Progenitor cell of endocrine pancreas (in vitro differentiated cells): ENCODE measurements at places on chromosomes 1 and 21. TPM values are rescaled to one million over a fixed set of nuclear protein-coding genes. Genes with fewer than 3 reads are reported as not detected.

DNA sequence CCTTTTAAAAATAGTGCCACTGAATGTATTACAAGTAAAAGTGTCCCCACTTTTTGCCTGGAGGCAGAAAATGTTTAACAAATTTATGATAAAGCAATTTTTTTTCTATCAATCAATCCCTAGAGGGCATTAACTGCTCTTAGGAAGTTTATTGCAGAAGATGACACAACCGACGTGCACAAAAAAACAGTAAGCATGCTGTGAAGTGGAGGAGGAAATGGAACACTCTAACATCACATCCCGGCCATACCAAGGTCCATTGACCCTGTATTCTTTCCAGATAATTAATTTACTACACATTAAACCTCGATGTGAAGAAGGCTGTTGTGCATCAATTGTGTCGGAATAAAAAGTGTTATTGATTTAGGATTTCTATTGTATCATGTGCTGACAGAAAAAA lies 264.9 kb upstream of the NR5A2 start:
- H3K36me3 ChIP-seq = no peaks in the 10 kb centered on the region
- no peak overlapping the region for H3K4me3 ChIP-seq
- H3K27me3 ChIP-seq = no peaks in the 10 kb centered on the region
- DNase-seq = no peak

- DNase-seq = no peak
- no peak overlapping the region for H3K4me3 ChIP-seq
- no peak overlapping the region for H3K27ac ChIP-seq
- no peaks in the 10 kb centered on the region for H3K36me3 ChIP-seq
- H3K4me1 ChIP-seq = no peaks in the 10 kb centered on the region
- no peaks in the 10 kb centered on the region for H3K27me3 ChIP-seq
Observed at GRCh38 chr1:12104417-12104816, 41.3 kb downstream of the TNFRSF8 start.

GRCh38 chr1:47487850-47488450 lies 50.1 kb downstream of the FOXD2 start:
- no peak overlapping the region for H3K27ac ChIP-seq
- peak; percentile 1 for DNase-seq
- peaks cover 38% of the 10 kb centered on the region for H3K27me3 ChIP-seq
- H3K4me3 ChIP-seq = no peak overlapping the region

DNA sequence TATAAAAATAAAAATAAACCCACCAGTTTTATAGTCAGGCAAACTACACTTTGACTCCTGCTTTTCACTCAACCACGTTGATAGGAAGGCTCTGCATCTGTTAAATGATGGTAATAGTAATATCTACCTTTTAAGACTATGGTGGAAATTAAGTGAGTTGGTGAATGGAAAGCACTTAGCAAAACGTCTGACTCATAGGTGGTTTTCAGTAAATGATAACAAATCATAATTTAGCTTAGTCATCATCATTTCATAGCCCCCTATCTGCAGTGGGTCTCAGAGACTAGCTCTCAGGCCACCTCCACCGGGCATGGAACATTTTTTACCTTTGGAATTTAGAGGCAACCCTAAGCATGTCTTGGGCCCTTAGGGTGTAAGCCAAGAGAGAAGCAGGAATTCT lies 160.0 kb downstream of the PDE4B start:
- no peak for DNase-seq
- H3K36me3 ChIP-seq = no peaks in the 10 kb centered on the region
- H3K27me3 ChIP-seq = peaks cover 16% of the 10 kb centered on the region
- no peak overlapping the region for H3K4me3 ChIP-seq
- no peak overlapping the region for H3K27ac ChIP-seq

DNA sequence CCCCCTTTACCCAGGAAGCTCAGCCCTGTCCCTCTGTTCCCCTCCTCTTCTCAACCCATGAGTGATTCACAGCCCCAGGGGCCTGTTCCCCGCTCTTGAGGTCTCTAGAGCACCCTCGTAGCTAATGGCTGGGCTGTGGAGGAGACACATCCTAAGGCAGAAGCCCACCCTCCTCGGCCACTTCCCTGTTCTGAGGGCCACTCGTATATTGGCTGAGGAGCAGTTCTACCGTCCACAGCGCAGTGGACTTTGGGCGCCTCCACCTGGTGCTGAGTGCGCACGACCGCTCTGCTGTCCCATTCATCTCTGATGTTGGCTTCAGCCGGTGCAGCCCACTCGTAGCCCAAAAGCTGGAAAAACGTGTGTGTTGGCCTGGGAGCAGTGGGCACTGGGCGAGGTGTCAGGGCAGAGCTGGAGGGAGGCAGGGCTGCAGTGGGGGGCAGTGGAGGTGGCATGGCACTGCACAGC lies 24.5 kb upstream of the PKP1 start:
- no peaks in the 10 kb centered on the region for H3K36me3 ChIP-seq
- DNase-seq = no peak
- no peak overlapping the region for H3K27ac ChIP-seq

DNA sequence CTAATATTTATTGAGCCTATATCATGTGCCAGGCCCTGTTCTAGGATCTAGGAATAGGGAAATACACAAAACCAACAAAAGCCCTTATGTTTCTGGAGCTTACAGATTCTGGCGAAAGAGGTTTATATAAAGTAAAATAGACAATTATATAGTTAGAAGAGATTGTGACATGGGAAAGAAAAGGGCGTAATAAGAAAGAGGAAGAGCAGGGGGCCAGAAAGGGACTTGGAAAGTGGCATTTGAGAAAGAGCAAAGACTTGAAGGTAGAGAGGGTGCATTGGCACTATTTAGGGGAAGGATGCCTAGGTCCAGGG lies 322.5 kb upstream of the FAM78B start:
- no peak overlapping the region for H3K4me3 ChIP-seq
- peaks cover 5% of the 10 kb centered on the region for H3K4me1 ChIP-seq
- no peaks in the 10 kb centered on the region for H3K27me3 ChIP-seq
- no peaks in the 10 kb centered on the region for H3K36me3 ChIP-seq
- no peak overlapping the region for H3K27ac ChIP-seq
- DNase-seq = no peak

DNA sequence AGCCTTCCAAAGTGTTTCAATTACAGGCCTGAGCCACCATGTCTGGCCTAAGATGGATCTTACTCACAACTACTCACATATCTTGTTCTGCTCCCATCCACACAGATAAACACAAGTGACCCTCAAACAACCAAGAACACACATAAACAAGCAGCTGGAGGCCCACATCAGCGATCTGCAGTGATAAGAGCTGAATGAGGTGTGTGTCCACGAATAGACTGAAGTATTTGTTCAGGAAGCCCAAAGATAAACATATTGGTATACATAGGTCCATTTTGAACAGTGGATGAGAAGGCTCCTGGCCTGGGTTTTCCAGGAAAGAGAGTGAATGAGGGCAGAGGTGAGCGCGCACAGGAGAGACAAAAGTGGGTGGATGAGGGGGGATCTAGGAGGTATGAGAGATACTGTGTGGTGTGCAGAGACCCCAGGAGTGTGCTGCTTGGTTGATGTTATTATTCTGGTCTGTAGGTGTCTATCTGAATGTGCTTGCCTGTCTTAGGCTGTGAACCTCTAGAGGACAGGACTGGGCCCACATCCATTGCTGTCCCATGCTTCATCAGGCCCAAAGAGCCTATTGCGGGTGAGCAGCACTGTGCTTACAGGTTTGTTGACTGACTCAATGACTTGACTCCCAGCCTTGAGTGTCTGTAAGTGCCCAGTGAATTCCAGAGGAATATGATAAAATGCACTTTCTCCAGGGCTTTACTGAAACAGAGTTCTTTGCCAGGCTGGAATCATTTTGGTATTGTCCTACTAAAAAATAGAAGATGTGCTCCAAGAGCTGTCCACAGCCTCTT lies 79.9 kb upstream of the ATP1A1 start:
- H3K36me3 ChIP-seq = no peaks in the 10 kb centered on the region
- H3K4me1 ChIP-seq = peaks cover 8% of the 10 kb centered on the region
- peak overlapping the region; percentile 76 for H3K27ac ChIP-seq

DNA sequence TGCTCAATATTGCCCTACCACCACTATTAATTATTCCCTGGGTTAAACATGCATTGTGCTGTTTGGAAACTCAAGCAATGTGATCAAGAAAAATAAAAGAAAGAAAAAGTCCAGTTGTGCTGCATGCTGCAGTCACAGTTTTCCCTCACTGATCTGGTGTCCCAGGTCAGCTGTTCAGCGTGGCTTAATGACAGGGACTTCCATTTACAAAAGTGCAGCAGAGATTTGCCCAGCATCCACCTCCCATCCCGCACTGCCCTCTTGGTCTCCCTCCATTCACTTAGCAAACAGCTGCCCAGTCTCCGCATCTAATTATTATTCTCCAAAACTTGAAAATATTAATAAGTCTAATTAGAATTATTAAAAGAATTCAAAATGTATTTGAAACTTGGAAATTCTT lies 2.0 kb upstream of the OR2T4 start:
- H3K4me3 ChIP-seq = no peak overlapping the region
- no peak for DNase-seq
- no peaks in the 10 kb centered on the region for H3K36me3 ChIP-seq

DNA sequence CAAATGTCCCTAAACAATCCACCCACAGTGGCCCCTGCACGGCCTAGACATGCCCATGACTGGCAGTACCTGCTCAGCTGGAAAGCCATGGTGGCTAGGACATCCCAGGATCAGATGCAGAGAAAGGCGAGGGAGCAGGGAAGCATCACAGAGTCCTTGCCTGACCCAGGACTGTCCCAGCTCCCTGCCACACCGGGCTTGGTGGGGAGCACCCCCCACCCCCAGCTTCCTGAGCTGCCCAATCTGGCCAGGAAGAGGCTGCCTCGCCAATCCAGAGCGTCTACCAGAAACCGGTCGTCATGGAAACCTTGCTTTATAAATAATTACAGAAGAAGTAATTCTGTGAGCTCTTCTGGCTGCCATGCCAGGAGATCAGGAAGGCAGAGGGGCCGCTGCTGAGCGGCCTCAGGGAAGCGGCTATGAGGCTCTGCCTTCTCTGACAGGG lies 34.8 kb downstream of the ACOT7 start:
- peaks cover 24% of the 10 kb centered on the region for H3K4me1 ChIP-seq
- no peak for DNase-seq

DNA sequence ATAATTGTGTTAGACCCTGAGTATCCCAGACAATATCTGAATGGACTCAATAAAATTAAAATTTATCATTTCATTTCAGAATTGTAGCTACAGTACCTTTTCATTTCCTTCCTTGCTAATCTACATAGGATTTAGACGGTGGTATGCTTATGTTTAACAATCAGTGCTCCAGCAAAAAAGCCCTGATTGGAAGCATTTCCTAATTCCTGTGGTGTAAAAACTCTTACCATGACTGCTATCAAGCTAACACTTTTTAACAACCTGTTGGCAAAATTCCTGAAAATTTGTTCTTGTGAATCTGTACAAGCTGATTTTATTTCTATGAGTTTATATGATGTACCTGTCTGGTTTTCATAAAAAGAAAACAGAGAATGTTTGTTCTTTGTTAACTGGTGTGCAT lies 5.2 kb upstream of the FNBP1L start:
- peaks cover 13% of the 10 kb centered on the region for H3K4me1 ChIP-seq
- H3K27me3 ChIP-seq = no peaks in the 10 kb centered on the region
- H3K4me3 ChIP-seq = no peak overlapping the region

GRCh38 chr1:211698161-211699026 lies 23.0 kb upstream of the NEK2 start:
- peaks cover 20% of the 10 kb centered on the region for H3K27me3 ChIP-seq
- peak overlapping the region; percentile 66 for H3K4me3 ChIP-seq
- no peaks in the 10 kb centered on the region for H3K36me3 ChIP-seq
- peak; percentile 88 for DNase-seq

- H3K4me3 ChIP-seq = no peak overlapping the region
- H3K36me3 ChIP-seq = no peaks in the 10 kb centered on the region
- no peaks in the 10 kb centered on the region for H3K27me3 ChIP-seq
- DNase-seq = no peak
- peaks cover 10% of the 10 kb centered on the region for H3K4me1 ChIP-seq
Observed at GRCh38 chr1:81731989-81732388, 68.7 kb upstream of the ADGRL2 start.

DNA sequence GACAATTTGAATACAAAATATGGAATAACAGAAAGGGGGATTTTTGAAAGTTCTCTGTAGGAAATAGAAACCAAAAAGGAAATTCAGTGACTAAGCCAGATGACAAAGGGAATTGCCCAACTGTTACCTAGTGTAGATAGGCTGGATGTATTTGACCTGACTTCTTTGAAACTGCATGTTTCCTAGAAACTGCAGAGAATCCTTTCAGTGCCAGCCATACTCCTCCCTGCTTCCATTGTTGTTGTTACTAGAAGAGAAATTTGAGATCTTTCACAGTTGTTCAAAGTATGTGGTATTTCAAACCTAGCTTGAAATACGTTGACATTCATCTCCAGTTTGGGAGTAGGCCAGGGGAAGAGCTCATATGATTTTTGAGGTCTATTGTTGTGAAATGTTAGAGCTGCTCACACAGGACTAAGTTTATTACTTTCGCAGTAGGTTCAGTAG lies 1.8 kb upstream of the GBP5 start:
- no peaks in the 10 kb centered on the region for H3K27me3 ChIP-seq
- no peak overlapping the region for H3K4me3 ChIP-seq
- no peaks in the 10 kb centered on the region for H3K4me1 ChIP-seq
- no peak overlapping the region for H3K27ac ChIP-seq
- no peak for DNase-seq

GRCh38 chr1:196723325-196724185 lies 51.1 kb upstream of the CFHR3 start:
- H3K27ac ChIP-seq = no peak overlapping the region
- DNase-seq = peak; percentile 33
- no peaks in the 10 kb centered on the region for H3K36me3 ChIP-seq
- peaks cover 6% of the 10 kb centered on the region for H3K27me3 ChIP-seq
- no peaks in the 10 kb centered on the region for H3K4me1 ChIP-seq
- no peak overlapping the region for H3K4me3 ChIP-seq

GRCh38 chr1:51331206-51332100 lies 1.1 kb upstream of the TTC39A start:
- H3K27me3 ChIP-seq = peaks cover 9% of the 10 kb centered on the region
- DNase-seq = no peak
- peak overlapping the region; percentile 84 for H3K4me3 ChIP-seq
- peaks cover 20% of the 10 kb centered on the region for H3K4me1 ChIP-seq
- no peaks in the 10 kb centered on the region for H3K36me3 ChIP-seq

DNA sequence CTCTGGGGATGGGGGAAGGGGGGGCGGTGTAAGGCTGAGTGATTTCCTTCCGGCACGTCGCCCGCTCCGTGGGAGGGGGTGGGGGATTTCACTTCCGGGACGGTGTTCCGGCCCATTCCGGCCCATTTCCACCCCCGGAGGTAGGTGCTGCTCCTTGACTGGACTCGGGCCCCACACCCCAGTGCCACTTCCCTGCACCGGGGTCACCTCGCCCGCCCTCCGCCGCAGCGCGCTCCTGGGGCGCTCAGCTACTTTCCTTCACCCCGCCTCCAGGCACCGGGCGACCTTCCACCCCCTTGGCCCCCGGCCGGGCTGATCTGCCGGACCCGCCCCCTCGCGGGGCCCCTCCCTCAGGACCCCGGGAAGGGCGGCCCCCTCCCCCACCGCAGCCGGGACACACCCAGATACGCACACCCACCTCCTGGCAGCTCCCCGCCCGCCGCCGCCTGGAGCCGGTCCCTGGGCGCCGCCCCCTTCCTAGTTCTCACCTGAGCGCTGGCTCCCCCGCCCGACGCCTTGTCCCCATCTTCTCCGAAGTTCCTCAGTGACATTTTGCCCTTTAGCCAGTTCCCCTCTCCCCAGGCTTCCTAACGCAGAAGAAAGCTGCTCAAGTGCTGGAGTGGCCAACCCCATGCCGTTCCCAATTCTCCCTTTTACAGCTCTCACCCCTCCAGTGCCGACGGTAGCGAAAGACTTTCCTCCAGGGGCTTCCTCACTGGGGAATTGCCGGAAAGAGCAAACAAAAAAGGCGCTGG lies at the start of gene ZBTB37:
ZBTB37 (plus strand) TSS at position 115 of the 755 bp plus-strand sequence. CDS start 1,846 bp downstream, outside the sequence.
- H3K27ac ChIP-seq = peak within 1 kb of the TSS; percentile 100
- no peaks in the 10 kb centered on the region for H3K27me3 ChIP-seq
- peaks cover 37% of the 10 kb centered on the region for H3K4me1 ChIP-seq
- peak within 1 kb of the TSS; percentile 99 for H3K4me3 ChIP-seq
- H3K36me3 ChIP-seq = peaks cover 40% of the 10 kb centered on the region
- DNase-seq = peak; percentile 97

IGFN1 gene
- 0.38 and 0.44 TPM in 2 replicates for total RNA-seq

GLMN gene
- total RNA-seq = 18.2 and 19.6 TPM in 2 replicates

RNPC3 gene
- 24.6 TPM in 2 replicates for total RNA-seq

AMY2A gene
- total RNA-seq = not detected in 2 replicates
